ENCODE measurements at places on chromosomes 6 and 20.

- DNase-seq = no peak
These were observed 69.5 kb downstream of the NPEPL1 start for GRCh38 chr20:58762120-58762519.

- no peak for DNase-seq
These were observed 35.6 kb downstream of the ADGRF4 start for GRCh38 chr6:47733879-47734558.

DNA sequence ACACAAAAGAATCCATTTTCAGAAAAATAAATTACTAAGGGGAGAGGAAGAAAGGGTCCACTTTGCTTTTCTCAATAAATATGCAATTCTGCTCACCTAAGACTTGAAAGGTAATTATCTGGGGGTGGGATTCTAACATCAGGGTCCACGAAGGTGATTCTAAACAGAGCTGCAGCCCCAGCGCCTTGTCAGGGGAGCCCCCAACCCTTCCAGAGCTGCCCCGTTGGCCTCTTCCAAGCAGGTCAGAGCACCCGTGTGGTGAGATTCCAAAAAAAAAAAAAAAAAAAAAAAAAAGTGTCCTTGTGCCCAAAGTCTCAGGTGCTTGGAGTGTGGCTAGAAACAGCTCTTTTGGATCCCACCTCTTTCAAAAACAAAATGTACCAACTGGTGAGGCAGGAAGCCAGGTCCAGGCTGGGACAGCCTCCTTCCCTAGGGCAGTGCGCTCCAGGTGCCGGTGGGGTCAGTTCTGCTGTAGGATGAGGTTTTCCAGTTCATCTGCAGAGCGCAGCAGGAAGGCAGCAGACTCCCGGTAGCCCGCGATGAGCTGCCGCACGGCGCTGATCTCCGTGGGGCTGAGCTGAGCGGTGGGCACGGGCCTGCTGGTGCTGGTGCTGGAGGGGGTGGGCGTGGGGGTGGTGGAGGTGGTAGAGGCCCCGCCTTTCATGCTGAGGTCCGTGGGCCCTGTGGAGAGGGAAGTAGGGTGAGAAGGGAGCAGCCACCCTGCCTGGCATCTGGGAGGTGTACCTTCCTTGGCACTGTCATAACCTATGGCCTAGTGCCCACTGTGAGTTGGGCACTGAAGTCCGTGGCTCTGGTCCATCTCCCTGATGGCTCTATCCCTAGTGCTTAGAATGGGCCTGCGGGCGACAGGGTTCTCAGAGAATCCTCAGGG, 89.3 kb downstream of the ASXL1 start:
- DNase-seq = no peak

DNA sequence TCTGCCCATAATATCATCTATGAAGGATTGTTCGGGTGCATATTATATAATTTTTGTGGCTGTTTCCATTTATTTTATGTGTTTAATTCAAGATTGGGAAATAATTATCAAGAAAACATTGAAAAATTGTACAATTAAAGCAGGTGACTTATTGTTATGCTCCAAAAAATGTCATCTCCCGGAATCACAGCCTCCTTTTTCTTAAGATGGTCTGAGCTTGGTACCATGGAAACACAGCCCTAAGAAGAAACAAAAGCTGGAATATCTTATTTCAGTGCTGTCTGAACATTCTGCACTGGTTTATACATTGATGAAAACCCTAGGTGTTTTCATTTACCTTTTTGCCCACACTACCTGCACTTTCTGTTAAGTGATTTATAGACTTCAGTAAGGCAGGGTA, 367.2 kb downstream of the ARHGAP18 start:
- DNase-seq = no peak

DNA sequence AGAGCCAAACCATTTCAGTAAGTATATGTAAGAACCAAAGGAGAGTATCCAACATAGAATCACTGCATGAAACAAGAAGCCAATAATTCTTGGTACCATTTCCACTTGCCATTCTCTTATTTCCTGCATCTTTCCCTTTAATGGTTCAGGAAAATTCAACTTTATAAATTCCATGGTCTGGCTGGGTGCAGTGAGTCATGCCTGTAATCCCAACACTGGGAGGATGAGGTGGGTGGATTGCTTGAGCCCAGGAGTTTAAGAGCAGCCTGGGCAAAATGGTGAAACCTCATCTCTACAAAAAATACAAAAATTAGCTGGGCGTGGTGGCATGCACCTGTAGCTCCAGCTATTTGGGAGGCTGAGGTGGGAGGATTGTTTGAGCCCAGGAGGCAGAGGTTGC, 21.2 kb downstream of the NHLRC1 start:
- no peak for DNase-seq

- DNase-seq = no peak
These were observed 171.3 kb downstream of the SYNDIG1 start for GRCh38 chr20:24640686-24641085.

GRCh38 chr6:110996691-110997090, 14.9 kb downstream of the RPF2 start:
- no peak for DNase-seq

GRCh38 chr6:15763837-15764236, 101.0 kb upstream of the DTNBP1 start:
- DNase-seq = no peak

DNA sequence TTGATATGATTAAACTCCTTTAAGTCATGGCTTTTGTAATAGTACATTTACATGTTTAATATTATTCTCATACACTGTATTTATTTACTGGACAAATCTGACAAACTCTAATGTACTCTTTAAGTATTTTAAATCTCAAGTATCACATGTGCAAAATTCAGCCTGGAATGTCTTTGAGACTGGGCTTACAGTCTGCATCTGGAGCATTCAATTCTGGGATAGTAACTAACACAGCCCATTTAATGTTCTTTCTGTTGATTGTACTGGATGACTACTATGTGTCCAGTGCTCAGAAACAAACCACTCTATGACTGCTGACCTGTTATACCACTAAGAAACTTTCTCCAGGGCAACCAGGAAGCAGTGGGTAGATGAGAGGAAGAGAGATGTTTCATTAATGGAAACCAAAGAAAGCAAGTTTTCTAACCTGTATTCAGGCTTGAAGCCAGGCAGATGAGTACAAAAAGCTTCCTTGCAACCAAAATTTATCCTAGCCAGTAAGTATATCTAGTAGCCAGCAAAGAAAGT, 26.8 kb downstream of the FBXL4 start:
- DNase-seq = no peak

GRCh38 chr6:63410435-63411426, 90.9 kb upstream of the LGSN start:
- DNase-seq = no peak

GRCh38 chr6:117549611-117550010, 52.7 kb downstream of the GOPC start:
- no peak for DNase-seq

DNA sequence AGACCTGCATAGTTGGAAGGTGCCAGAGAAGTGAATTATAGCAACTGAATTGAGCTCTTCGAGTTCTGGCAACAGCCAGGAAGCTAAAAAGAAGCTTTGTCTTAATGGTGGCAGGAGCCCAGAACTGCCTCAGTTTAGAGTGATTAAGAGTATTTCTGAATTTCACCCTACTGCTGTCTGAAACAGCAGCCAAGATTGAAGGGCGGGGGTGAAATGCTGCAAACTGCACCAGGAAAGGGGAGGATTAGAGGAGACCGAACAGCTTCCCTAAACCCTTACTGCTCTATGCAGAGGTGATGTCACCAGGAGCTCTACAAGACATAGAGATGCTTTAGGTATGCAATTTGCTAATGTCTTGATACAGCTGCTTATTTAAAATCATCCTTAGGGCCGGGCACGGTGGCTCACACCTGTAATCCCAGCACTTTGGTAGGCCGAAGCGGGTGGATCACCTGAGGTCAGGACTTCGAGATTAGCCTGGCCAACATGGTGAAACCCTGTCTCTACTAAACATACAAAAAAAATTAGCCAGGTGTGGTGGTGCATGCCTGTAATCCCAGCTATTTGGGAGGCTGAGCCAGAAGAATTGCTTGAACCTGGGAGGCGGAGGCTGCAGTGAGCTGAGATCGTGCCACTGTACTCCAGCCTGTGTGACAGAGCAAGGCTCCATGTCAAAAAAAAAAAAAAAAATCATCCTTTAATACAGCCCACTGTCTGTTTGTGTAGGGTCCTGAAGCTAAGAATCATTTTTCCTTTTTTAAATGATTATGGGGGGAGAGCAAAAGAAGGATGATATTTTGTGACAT, 91.7 kb upstream of the IYD start:
- no peak for DNase-seq

GRCh38 chr6:85405175-85405852, 44.6 kb upstream of the NT5E start:
- no peak for DNase-seq

- no peak for DNase-seq
These were observed 60.0 kb downstream of the FYN start for GRCh38 chr6:111813237-111813636.

DNA sequence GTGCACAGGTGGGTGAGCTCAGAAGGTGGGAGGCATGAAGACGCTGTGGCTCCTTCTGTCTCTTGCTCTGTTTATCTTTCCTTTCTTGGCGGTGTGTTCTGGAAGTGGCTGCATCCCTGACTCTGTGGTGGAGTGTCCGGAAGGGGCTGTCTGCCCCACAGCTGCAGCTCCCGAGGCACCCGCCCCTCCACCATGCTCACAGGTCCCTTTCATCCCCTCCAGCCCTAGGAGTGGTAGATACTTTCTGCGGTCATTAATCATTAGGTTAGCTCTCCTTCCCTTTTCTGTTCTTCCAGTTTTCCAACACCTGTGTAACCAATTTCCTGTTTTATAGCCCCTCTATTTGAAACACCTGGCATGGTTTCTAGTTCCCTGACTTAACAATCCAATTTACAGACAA, 65.6 kb downstream of the GJA10 start:
- DNase-seq = no peak

GRCh38 chr6:46011188-46012085, 4.2 kb downstream of the CLIC5 start:
- no peak for DNase-seq

GRCh38 chr6:20632696-20633095, 98.4 kb downstream of the CDKAL1 start:
- DNase-seq = no peak

GRCh38 chr6:37283268-37283667, 25.3 kb upstream of the TMEM217 start:
- DNase-seq = no peak

- DNase-seq = no peak
These were observed 57.9 kb upstream of the SMIM8 start for GRCh38 chr6:87264481-87264880.

GRCh38 chr6:160520043-160520904, 143.8 kb downstream of the LPA start:
- peak; percentile 66 for DNase-seq

GRCh38 chr6:150078788-150079187, 9.9 kb upstream of the ULBP3 start:
- DNase-seq = no peak

GRCh38 chr20:36266189-36266588, 29.9 kb downstream of the AAR2 start:
- DNase-seq = no peak

DNA sequence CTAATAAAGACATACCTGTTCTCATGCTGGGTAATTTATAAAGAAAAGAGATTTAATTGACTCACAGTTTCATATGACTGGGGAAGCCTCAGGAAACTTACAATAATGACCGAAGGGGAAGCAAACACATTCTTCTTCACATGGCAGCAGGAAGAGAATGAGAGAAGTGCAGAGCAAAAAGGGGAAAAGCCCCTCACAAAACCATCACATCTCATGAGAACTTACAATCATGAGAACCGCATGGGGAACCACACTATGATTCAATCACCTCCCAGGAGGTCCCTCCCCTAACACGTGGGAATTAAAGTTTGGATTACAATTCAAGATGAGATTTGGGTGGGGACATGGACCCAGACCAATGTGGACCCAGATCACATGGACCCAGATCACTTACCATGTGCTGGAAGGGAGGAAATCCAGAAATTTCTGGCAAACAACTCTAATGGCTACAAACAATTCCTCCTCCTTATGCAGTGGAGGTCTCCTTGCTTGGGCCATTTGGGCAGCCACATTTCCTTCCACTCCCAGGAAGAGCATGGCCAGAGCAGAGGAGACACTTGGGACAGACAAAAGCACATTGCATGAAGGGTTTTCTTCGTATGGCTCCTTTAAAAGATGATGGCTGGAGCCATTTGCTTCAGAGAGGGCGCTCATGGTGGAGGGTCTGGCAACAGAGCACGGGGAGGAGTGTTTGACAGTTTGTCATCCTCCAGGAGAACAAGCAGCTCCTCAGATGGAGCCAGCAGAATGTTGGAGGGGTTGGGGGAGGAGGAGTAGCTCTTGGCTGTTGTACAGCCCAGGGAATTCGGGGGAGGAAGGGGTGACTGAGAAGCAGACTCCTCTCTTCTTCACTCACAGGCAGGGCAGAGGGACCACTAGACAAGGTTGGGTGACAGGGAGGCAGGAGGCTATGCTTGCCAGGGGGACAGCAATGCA, 30.4 kb downstream of the SERPINB9 start:
- no peak for DNase-seq

DNA sequence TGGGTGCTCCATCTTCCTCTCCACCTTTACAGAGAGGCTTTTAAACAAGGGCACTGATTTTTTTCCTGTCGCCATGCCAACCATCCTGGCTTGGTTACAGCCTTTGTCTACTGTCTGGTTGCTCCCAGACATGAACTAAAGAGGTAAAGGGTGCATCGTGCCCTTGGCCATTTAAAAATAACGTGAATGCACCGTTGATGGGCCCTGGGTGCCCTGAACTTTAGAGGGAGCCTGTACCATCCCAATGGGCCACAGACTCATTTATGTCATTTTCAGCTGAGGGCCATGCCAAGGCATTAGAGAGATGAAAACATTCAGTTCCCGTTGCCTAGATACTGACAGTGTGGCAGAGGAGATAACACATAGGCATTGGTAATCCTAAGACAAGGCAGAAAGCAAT, 23.3 kb downstream of the TMC2 start:
- DNase-seq = no peak

DNA sequence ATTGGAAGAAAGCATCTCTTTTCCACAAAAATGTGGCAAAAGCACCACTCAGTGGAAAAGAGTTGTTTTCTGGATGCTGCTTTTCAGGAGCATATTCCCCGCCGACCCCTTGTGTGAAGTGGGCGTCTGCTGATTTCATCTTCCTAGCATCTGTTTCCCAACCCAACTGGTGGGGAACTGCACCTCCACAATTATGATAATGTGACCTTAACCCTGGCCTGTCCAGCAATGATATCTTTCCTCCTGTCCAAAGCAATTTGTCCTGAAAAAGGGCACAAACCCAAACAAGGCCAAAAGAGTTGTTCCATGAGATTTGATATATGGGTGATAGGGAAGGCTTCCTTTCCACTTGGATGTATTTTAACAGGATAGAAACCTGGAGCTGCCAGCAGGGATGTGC, 7.3 kb upstream of the SMIM8 start:
- DNase-seq = no peak

DNA sequence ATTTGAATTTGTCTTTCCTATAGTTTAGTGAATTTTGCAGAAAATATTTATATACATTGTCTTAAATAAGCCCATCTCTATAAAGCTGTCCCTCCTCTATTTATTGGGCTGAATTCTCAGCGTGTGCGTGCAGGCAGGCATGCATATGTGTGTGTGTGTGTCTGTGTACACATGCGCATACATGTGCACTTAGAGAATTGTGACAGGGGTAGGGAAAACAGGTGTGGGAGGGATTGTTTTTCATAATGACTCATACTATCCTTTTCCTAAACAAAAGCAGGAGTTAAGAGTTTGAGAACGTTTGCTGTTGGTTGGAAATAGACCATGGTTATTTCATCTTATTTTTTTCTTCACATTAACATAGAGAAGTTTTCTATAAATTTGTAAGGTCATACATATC, 43.4 kb upstream of the FABP7 start:
- DNase-seq = no peak

Data from stimulated activated CD8-positive, alpha-beta memory T cell treated with anti-CD3 and anti-CD28 coated beads, Interleukin-7, amount 100 ng/mL, for 1 hour (primary cell).